ENCODE measurements at places on chromosomes 2 and 18.

GRCh38 chr18:49813069-49813318 is 339 bp downstream of the ACAA2 start:
- DNase-seq = no peak

DNA sequence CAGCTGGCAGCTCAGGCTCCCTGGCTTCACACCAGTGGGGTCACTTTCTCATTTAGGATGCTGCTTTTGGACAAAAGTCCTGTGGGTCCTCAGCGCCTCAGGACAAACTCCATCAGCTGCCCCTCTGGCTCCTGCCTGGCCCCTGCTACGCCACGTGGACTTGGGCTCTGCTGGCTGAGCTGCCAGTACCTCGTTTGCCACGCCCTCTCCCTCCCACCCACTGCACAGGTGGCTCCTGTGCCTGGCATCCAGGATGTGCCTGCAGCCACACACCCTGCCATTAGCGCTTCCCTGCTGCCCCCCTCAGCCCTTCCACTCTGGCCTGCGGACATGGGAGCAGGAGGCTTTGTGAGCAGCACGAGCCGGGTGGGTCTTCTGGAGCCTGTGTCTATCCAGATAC is 118.9 kb downstream of the ZNF236 start:
- no peak for DNase-seq

DNA sequence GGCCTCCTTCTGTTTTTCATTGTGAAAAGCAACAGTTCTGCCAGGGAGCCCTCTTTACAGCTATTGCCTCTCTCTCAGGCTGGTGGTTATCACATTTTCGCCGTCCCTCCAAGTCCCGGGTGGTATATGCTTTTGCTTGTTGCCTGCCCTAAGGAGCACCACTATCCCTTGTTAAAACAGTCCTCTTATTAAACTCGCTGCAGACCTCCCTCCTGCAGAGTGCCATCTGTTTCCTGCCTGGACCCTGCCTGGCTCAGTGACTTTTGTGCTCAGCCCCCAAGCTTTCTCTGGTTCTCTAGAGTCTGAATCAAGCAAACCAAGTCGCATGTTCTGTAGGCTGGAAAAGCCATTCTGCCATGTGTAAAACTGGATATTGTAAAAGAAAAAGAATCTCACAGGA is 72.1 kb upstream of the FHL2 start:
- DNase-seq = no peak

DNA sequence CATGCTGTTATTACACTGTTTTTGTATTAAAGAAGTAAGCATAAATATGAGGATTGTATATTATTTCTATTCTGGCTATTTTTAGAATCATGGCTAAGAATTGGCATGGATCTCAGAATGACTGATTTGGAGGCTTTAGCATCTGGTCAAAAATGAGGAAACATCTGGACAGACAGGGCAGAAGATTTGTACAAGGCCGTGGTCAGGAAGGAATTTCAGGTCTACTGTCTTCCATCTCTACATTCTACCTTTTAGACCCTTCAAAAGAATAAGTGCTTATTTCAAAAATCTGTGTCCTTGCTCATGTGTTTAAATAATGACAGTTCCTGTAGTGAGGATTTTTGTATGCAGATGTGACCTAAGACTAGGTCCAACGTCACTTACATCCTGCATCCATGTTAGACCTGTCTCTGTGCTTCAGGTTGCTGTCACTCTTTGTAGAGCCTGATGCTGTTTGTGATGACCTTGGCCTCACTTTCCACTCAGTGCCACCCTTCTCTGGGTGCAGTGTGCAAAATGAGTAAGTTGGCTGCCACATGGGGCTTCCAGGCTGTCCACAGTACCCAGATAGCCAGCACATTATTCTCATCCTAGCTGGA is 54.7 kb upstream of the B3GNT2 start:
- no peak for DNase-seq

GRCh38 chr2:155747531-155747930 is 585.0 kb downstream of the NR4A2 start:
- no peak for DNase-seq

DNA sequence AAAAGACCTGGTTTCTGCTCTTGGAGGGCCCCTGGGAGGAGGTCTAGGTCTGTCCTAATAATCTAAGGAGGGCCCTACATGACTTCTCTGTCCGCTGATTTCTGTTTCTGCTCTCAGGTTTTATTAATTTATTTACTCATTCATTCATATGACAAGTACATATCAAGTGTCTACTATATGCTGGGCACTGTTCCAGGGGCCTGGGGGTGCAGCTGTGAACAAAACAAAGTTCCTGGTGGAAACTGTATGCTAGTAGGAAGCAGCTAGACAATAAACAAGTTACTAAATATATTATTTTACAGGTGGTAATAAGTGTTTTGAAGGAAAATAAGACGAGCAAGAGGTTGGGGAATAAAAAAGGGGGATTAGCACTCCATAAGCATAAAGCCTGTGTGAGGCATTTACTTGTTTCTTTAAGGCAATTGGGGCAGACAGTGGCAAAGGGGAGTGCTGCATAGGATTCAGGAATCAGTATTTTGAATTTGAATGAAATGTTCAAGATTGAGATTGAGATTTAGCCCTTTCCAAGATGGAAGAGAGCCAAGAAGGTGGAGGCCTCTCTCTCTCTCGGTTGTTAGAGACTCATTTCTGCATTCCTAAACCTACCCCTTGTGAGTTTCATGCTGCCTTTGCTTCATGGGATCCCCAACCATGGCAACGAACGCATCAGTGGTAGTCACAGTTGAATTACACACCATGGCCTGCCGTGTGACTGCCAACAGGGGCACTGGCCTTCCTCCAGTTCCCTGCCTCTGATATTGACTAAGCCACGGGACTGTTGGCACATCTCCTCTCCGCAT is 28.3 kb downstream of the DRC1 start:
- DNase-seq = no peak
